Cortex of kidney (tissue), 1 donor: ENCODE measurements at places on chromosomes 12 and 14.

- DNase-seq, result no peak
Observed at GRCh38 chr14:103629503-103630121, 601 bp downstream of the KLC1 start.

- DNase-seq, result no peak
Observed at GRCh38 chr14:84894254-84894653, 635.7 kb upstream of the FLRT2 start.

GRCh38 chr14:66228267-66228970, 257.8 kb upstream of the CCDC196 start:
- no peak for DNase-seq

DNA sequence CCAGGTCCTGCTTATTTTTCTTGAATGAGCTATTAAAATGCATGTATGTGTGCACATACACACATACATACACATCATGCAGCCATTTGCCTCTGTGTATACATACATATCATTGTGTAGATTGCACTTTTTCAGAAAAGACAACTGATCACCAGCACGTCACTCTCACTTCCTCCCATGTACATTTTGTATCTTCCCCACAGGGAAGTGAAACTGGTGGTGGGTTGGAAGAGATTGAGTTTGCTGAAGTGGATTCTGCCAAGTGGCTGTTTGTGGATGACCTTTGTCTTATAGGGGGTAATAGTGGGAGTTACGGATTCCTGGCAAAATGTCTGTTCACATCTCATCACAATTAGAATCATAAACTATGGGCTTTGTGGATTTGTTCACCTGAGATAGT, 448.6 kb downstream of the RAD51B start:
- DNase-seq, result no peak

DNA sequence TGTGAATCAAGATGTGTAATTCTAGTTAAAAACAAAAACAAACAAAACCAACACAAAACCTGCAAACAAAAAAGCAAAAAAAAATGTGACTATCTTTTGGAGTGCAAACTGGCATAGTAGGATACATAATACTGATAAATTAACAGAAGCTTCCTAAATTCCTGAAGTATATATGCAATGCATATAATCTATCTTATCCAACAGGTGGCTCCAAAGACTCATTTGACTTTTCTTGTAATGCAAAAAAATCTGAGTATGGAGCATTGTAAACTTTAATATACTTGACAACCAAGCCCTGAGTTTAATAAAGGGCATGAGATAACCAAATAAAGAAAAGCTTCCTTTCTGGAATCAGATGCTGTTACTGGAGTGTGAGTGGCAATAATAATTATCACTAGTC, 1003.6 kb downstream of the FSCB start:
- DNase-seq, result no peak

DNA sequence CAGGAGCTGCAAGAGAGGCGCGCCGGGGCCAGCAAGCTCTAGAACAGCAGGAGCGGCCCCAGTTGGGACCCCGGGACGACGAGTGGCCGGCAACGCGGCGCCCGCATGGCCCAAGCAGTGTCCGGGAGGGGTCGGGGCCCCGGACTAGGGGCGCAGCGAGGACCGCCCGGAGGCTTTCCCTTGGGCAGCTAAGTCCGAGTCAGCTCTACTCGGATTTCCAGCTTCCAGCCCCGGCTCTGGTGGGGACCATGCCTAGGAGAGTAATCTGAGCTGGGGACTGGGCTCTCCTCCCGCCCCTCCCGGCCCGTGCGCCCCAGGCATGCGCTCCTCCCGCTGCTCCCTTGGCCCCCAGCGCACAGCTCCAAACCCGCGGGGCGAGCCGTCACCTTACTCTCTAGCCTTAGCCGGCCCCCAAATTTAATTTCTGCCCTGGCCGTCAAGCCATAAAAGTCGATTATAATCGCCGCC, 41.6 kb upstream of the CAPRIN2 start:
- DNase-seq, result no peak

DNA sequence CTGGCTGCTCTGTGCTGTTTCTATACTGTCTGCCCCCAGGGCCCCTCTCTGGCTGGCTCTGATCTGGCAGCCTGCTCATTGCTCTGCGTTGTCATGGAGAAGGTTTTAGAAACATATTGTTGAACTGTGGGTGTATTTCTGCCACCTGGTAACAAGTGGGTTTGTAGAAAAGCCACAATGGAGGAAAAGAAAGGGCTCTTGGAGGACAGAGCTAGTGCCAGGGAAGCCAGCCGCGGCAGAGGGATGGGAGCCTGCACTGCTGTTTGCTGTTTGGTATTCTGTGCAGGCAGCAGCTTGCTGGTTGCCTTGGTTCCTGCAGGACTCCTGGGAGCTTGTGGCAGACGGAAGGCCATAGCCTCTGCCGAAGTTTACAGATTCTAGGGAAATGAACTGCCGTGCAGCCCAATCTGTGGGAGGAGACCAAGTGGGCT, 15.1 kb downstream of the CCDC177 start:
- no peak for DNase-seq

- no peak for DNase-seq
Observed at GRCh38 chr14:73170686-73171085, 34.4 kb downstream of the PSEN1 start.

- DNase-seq, result no peak
Observed at GRCh38 chr12:91104812-91105466, 6.4 kb downstream of the LUM start.

DNA sequence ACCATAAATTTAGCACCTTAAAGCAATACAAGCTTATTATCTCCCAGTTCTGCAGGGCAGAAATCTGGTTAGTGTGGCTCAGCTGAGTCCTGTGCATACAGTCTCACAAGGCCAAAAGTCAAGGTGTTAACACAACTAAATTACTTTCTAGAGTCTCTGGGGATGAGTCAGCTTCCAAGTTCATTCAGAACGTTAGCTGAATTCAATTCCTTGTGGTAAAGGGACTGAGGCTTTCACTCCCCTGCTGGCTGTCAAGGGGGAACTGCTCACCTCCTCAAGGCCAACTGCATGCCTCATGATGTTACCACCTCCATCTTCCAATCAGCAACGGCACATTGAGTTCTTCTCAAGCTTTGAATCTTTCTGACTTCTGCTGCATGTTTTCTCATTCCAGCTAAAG, 27.6 kb downstream of the EML5 start:
- DNase-seq, result no peak

DNA sequence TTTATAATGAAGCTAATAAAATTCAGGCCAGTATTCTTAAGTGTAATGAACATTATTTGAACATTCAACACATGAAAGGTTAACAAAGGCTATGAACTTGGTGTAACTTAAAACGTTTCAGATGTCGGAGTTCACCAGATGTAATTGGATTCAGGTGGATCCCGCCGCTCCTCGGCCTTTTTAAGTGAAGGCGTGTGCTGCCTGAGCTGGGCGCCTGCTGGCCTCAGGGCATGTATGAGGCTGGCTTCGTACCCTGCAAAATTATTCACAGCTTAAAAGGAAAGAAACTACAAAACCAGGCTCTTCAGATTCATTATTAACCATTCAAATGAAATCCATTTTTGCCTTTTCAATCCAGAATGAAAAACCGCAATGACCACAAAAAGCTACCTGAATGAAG, 69.9 kb downstream of the WIF1 start:
- no peak for DNase-seq

GRCh38 chr14:89575386-89576061, 158.5 kb upstream of the FOXN3 start:
- DNase-seq, result no peak

DNA sequence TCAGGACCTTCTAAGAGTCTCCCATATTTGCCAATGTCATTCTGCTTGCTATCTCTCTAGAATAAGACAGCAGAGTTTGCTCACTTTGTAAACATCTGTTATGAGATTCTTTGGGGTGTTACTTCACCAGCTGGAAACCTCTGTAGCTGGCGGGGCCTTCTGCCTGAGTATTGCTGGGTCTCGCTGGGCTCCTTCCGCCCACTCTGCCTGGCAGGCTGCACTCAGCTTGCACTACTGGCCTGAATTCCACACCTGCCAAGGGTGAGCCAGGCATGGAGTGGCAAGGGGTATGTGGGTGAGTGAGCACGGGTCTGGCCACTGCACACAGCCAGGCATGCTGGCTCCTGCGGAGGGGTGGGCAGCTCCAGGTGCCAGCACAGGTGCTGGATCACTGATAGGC, 267.3 kb upstream of the PDE3A start:
- no peak for DNase-seq

GRCh38 chr14:75982266-75983018, 647 bp upstream of the TGFB3 start:
- DNase-seq, result no peak

DNA sequence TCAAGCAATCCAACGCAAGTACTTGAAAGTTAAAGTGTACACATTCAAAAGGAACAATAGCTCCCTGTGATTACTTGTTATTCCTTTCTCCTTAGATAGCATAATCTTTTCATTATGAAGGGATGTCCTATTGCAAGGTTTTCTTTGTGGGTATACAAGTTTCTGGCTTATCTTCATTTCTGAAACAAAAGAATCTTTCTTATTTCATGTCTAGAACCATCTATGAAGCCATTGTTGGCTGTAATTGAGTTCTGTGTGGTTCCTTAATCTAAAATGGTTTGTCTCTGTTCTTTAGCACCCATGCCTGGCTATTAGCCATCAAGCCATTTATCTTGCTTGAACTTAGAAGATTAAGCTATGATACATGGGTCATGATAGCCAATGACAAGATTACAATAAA, 95.0 kb downstream of the VEZT start:
- DNase-seq, result no peak

GRCh38 chr12:49043241-49043640, 17.4 kb downstream of the KMT2D start:
- DNase-seq, result no peak

- no peak for DNase-seq
Observed at GRCh38 chr12:94047781-94048567, 100.4 kb upstream of the PLXNC1 start.

GRCh38 chr14:56810147-56810719, at the start of gene OTX2:
TSS of gene OTX2 (minus strand) at chr14:56810479. CDS start at chr14:56805456, 5,023 bp downstream.
- no peak for DNase-seq
